ENCODE measurements at places on chromosomes 2 and 18. TPM values are rescaled to one million over a fixed set of nuclear protein-coding genes. Genes with fewer than 3 reads are reported as not detected.

The GATA6 gene
- total RNA-seq, result not detected

The PRSS56 gene
- not detected for total RNA-seq

The LRP1B gene
- total RNA-seq, result not detected

The NEB gene
- 0.31 TPM for total RNA-seq

The PLCL1 gene
- total RNA-seq, result 4.9 TPM

Data from activated naive CD4-positive, alpha-beta T cell treated with anti-CD3 and anti-CD28 coated beads, Interleukin-2, amount 50 U/mL, for 72 hours (primary cell).